ENCODE measurements at places on chromosomes 2 and 18.

- no peak for DNase-seq
These were observed 30.6 kb upstream of the UGP2 start for GRCh38 chr2:63811063-63811462.

DNA sequence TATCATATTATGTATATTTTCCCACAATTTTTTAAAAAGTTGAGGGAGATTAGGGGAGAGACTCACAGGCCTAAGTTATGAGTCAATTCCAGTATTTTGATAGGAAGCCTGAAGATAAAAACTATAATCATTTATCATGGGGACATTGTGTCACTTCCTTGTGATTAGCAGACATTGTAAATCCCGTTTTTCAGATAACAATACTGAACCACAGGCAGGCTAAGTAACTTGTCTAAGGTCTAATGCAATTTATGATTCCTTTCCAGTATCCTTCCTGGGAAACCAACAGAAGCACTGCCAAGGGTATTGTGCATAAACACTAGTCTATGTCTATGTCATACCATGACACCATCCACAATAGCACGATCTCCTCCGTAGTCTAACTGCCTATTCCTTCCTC lies 235.2 kb upstream of the PIK3C3 start:
- no peak for DNase-seq

GRCh38 chr2:33205693-33206434 lies 259.1 kb downstream of the LTBP1 start:
- DNase-seq = no peak

DNA sequence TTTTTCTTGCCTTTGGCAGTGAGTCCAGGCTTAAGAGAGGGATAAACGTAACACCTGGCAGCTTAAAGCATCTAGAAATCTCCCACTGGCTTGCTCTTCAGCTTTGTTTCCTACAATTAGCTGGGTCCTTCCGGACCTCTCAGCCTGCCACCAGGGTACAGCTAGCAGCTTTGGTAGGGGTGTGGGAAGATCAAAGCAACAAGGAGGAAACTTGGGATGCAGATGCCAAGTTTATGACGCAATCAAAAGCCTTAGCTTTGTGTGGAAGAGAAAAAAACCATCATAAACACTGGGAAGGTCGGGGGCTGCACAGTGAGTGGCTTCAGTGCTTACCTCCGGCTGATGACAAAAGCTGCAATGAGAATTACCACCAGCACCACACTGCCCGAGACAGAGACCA lies 116.9 kb downstream of the EPHA4 start:
- DNase-seq = no peak

DNA sequence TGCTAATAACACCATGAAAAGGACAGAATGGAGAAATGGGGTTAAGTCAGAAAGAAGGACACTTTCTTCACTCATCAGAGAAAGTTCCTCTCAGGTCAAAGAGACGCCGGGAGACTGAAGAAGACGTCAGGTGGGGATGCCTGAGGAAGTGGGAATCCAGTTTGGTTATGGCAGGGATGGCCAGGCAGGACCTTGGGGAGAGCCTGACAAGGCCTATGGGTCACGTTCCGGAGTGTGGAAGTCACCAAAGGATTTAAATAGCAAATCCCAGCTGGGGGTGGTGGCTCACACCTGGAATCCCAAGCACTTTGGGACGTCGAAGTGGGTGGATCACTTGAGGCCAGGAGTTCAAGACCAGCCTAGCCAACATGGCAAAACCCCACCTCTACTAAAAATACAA lies 432.7 kb upstream of the SMIM21 start:
- DNase-seq = no peak

DNA sequence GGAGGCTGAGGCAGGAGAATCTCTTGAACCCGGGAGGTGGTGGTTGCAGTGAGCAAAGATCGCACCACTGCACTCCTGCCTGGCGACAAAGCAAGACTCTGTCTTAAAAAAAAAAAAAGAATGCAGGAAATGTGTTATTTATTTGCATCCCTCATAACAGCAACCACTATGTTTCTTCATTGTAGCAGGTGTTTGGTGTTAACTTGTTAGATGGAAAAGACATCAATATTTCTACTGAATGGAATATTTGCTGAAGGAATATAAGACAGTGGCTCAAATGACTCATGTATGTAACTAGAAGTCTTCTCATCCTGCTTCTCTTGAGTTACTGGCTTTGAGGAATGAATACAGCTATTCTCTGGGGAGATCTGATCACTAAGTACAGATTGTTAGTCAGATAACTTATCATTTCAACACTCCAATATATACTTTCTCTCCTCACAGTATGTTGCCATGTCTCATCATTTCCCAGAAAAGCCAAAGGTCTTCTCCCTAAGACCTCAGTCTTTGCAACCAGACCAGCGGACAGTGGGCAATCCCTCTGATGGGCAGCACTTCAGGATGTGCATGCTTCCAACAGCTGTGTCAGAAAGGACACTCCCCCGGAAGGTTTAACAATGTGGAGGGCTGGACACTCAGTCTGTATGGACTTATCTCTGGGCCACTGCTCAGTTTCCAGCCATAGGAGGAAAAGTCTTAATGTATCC lies 104.4 kb upstream of the STK17B start:
- DNase-seq = peak; percentile 4

DNA sequence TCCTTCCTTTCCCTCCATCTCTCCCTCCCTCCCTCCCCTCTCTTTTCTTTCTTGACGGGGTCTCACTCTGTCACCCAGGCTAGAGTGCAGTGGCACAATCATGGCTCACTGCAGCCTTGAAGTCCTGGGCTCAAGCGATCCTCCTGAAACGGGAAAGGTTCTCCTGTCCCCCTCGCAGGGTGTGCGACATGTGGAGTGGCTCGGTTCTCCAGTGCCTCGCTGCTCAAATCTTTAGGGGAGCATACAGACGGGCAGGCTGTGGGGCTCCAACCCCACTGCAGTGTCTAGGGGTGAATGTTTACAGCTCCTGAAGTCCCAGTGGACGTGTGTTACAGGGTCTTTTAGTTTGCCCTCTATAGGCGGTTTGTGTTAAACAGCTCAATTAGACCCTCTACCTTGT lies 74.0 kb downstream of the MEX3C start:
- DNase-seq = no peak

DNA sequence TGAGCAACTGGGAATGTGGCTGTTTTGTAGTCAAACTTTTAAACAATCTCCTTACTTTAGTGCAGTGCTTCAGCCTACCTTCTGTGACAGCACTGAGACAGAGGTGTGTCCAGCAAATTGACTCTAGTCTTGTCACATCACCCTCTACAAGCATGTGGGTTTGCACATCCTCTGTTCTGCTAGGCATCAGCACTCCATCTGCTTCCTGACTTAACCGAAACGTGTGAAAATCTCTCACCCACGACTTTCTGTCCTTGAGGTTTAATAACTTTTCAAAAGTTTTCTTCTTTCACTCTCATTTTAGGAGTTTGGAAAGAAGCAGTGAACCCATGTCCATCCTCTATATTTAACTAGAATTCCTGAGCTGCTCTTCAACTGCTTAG lies 42.6 kb downstream of the TTR start:
- no peak for DNase-seq

DNA sequence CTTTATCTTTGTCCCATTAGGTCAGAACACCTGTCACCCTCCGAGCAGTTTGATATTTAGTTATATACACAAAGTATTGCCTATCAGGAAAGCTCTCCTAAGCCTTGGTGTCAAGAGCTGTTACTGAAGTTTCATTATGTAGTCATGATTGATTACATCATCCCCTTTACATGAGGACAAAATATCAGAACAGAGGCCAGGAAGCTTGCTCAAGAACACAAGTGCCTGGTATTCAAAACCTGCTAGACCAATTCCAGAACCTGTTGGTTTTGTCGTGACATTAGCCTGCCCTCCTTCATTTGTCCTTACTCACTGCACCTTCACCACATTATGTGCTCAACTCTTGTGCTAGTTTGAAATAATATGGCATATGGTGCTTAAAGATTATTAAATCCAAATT lies 377.1 kb downstream of the CDH19 start:
- DNase-seq = no peak

DNA sequence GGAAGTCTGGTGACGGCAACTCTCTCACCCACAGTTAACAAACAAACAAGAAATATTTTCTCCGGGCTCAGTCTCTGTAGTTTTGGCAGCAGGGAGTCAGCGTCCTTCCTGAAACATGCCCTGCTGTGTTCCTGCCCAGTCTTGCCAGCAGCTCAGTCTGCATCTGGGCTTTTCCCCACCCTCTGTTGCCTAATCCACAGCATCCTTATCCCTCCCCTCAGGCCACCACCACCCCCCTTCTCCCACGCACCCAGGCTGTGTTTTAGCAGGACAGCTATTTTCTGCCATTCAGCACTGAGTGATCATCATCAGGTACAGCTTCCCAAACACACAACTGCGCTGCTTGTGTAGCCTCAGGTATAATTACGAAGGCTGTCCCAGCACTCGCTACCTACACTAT lies 168.2 kb downstream of the DPP10 start:
- DNase-seq = no peak

DNA sequence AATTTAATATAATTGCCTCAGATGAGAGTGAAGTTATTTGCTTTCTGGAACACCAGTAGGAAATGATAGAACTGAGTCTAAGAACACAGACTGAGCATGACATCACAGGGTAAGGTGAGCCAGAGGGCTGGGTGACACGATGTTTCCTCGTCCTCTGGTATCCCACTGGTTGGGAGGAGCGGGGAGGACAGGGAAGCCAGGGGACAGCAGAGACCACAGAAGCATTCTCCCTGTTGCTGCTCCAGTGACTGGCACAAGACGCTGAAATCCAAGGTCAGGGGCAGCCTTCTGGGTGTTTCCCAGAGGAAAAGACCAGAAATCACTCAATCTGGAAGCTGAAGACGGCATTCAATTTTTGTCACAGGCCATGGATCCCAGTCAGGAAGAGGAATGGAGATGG lies 363.4 kb upstream of the SOX11 start:
- DNase-seq = no peak

DNA sequence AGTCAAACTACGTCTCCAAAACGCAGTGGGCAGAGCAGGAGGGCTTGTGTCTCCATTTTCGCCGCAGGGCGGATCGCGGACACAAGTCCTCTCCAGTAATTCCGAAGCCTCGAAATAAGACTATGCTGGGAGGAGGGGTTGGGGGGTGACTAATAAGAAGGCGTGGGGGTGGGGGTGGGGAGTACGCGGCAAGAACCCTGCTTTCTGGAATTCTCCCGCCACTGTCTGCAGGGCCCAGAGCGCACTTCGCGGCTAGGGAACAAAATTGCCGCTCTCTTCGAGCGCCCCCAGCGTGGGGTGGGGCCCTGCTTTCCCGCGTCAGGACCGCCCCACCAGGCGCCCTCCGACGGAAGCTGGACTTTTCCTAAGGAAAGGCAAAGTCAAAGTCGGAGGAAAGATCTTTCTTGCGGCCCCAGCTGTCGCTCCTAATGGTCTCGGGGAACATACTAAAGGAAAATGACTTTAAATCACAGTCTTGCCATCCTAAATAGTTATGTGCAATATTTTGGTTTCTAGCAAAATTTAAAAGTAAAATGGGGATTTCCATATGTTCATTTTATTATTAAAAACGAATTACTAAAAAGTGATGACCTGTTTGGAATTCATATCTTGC lies 11.9 kb downstream of the NR4A2 start:
- no peak for DNase-seq

- no peak for DNase-seq
These were observed 84.7 kb downstream of the POLR1A start for GRCh38 chr2:86020984-86021383.

- DNase-seq = no peak
These were observed 9.3 kb upstream of the EFHD1 start for GRCh38 chr2:232623768-232624765.

DNA sequence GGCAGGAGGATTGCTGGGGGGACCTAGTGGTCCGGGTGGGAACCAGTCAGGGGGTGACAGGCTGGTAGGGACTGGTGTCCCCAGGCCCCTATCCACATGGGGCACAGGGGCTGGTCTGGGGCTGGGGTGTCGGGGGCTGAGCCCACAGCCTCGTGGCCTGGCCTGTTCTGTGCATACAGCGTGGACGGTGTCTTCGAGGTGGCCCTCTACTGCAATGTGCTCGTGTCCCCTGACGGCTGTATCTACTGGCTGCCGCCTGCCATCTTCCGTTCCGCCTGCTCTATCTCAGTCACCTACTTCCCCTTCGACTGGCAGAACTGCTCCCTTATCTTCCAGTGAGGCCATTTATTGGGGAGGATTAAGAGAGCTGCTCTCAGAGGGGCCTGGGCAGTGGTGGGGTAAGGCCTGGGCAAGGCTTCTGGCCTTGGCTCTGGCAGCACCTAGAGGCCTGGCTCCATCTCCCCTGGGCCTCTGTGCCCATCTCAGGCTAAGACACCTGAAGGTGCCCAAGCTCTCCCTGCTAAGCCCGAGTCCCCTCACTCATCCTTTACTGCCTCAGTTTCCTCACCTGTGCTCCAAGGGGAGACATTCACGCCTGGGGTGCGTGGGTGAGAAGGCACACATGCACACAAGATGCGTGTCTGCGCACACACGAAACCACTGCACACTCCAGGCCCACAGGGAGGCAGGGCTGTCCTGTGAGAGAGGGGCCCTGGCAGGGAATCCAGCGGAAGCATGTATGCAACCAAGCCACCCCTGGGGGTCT lies 1.9 kb downstream of the CHRNG start:
- no peak for DNase-seq

DNA sequence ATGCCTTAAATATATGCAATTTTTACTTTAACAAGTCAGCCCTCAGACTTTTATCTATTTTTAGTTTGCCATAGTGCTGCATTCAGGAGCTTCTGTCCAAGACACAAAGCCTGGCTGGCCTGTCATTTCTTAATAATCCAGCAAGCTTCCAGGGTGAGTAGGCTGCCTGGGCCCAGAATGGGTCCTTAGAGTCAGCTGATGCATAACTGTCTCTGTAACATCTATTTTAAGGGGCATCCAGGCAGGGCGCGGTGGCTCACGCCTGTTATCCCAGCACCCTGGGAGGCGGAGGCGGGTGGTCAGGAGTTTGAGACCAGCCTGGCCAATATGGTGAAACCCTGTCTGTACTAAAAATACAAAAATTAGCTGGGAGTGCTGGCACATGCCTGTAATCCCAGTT lies 11.8 kb upstream of the GNLY start:
- DNase-seq = no peak

DNA sequence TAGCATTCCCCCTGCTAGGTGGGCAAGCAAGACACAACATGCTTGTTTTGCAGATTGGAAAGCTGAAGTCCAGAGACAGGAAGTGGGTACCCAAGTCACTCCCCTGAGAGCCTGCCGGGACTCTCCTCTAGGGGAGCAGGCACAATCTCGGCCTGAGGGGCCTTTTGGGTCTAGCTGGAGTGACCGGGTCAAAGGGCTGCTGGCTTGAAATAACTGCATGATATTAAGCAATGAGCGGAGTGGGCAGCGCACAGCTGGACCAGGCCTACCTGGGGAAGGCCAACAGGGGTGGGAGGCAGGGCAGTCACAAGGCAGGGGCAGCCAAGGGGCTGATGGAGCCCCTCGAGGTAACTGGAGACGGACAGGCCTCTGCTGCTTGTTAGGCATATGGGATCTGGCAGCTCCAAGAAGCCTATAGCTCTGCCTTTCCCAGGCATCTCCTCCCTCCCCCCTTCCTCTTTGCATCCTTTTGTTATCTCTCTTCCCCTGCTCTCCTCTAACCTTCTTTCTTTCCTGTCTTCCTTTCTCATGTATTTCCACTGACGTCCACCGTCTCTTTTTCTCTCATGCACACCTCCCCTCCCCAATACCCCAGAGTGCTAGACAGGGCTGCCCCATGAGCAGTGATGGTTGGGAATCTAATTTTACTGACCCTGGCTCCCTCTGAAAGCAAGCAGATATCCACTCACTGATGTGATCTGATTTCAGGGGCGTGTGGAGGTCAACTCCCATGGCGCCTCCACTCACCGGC lies 237.5 kb downstream of the LOXHD1 start:
- no peak for DNase-seq
